Neural crest cell (in vitro differentiated cells): ENCODE measurements at places on chromosomes 7 and 10. TPM values are rescaled to one million over a fixed set of nuclear protein-coding genes. Genes with fewer than 3 reads are reported as not detected.

- H3K27ac ChIP-seq = no peak overlapping the region
- DNase-seq = no peak
- H3K4me3 ChIP-seq = no peak overlapping the region
- H3K4me1 ChIP-seq = peaks cover 15% of the 10 kb centered on the region
- H3K27me3 ChIP-seq = no peaks in the 10 kb centered on the region
These were observed 1.1 kb downstream of the GPRIN2 start for GRCh38 chr10:46555366-46555712.

DNA sequence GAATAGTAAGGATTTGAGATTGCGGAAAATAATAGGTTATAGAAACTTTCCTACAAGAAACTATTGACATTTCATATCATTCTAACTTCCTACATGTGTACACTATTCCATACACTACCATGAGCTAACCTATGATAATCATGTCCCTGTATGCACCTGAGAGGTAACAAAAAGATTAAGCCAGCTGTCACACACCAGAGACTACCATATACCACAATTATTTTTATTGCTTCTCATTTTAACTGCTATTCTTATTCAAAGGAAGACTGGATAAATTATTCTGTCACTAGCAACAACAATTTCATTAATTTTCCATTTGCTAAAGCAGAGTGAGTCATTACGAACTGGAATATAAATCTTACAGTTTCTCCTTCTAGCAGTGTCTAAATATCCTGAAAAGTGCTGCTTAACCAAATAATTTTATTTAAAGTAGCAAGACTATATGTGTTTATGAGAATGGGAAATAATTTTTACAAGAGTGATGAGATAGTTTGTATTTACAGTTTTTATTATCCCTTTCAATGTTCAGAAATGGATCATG, 235.6 kb upstream of the DKK1 start:
- H3K4me1 ChIP-seq = no peaks in the 10 kb centered on the region
- no peaks in the 10 kb centered on the region for H3K27me3 ChIP-seq
- H3K27ac ChIP-seq = no peak overlapping the region
- no peak for DNase-seq
- no peaks in the 10 kb centered on the region for H3K36me3 ChIP-seq

- H3K4me1 ChIP-seq = peaks cover 8% of the 10 kb centered on the region
- DNase-seq = no peak
- no peaks in the 10 kb centered on the region for H3K27me3 ChIP-seq
- no peaks in the 10 kb centered on the region for H3K36me3 ChIP-seq
- peak overlapping the region; percentile 3 for H3K27ac ChIP-seq
These were observed 35.7 kb downstream of the MEOX2 start for GRCh38 chr7:15650787-15651186.

- H3K27ac ChIP-seq = no peak overlapping the region
- H3K36me3 ChIP-seq = no peaks in the 10 kb centered on the region
- H3K4me3 ChIP-seq = no peak overlapping the region
- no peak for DNase-seq
These were observed 160.9 kb upstream of the CSTF2T start for GRCh38 chr10:51860257-51860656.

DNA sequence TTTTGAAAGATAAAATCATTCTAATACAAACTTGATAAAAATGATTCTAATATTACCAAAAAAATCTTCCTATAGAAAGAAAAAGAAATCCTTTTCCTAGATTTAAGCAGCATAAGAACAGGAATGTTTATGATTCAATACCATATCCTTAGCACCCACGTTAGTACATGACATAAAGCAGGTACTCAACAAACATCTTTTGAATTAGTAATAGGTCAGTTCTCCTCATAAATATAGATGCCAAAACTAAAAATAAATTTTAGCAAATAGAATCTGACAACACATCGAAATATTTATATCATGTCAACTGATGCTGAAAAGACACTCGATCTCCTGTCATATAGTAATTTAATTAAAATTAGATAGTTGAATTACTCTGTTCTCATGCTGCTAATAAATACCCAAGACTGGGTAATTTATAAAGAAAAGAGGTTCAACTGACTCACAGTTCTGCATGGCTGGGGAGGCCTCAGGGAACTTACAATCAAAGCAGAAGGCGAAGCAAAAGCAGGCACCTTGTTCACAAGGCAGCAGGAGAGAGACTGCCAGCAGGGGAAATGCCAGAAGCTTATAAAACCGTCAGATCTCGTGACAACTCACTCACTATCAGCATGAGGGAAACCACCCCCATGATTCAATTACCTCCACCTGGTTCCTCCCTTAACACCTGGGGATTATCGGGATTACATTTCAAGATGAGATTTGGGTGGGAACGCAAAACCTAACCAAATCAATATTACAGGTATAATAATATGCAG, 191.8 kb downstream of the HTR7 start:
- H3K4me3 ChIP-seq = no peak overlapping the region
- no peaks in the 10 kb centered on the region for H3K36me3 ChIP-seq
- H3K27me3 ChIP-seq = peaks cover 5% of the 10 kb centered on the region
- DNase-seq = no peak
- H3K4me1 ChIP-seq = no peaks in the 10 kb centered on the region

- H3K36me3 ChIP-seq = peaks cover 5% of the 10 kb centered on the region
- H3K27me3 ChIP-seq = no peaks in the 10 kb centered on the region
- peaks cover 18% of the 10 kb centered on the region for H3K4me1 ChIP-seq
- peak overlapping the region; percentile 8 for H3K27ac ChIP-seq
- no peak overlapping the region for H3K4me3 ChIP-seq
These were observed 75.2 kb downstream of the ZNF22 start for GRCh38 chr10:45075826-45076380.

- DNase-seq = no peak
- no peaks in the 10 kb centered on the region for H3K27me3 ChIP-seq
- peaks cover 24% of the 10 kb centered on the region for H3K4me1 ChIP-seq
- H3K36me3 ChIP-seq = peaks cover 7% of the 10 kb centered on the region
- no peak overlapping the region for H3K4me3 ChIP-seq
These were observed 38.8 kb downstream of the GSDME start for GRCh38 chr7:24718431-24718831.

RAMP3 gene
- total RNA-seq = not detected in 2 replicates

ADARB2 gene
- 1.6 and 1.8 TPM in 2 replicates for total RNA-seq

- no peak overlapping the region for H3K27ac ChIP-seq
- no peaks in the 10 kb centered on the region for H3K4me1 ChIP-seq
- H3K27me3 ChIP-seq = no peaks in the 10 kb centered on the region
- H3K36me3 ChIP-seq = no peaks in the 10 kb centered on the region
These were observed 33.9 kb upstream of the ARL4A start for GRCh38 chr7:12653518-12653917.

DNA sequence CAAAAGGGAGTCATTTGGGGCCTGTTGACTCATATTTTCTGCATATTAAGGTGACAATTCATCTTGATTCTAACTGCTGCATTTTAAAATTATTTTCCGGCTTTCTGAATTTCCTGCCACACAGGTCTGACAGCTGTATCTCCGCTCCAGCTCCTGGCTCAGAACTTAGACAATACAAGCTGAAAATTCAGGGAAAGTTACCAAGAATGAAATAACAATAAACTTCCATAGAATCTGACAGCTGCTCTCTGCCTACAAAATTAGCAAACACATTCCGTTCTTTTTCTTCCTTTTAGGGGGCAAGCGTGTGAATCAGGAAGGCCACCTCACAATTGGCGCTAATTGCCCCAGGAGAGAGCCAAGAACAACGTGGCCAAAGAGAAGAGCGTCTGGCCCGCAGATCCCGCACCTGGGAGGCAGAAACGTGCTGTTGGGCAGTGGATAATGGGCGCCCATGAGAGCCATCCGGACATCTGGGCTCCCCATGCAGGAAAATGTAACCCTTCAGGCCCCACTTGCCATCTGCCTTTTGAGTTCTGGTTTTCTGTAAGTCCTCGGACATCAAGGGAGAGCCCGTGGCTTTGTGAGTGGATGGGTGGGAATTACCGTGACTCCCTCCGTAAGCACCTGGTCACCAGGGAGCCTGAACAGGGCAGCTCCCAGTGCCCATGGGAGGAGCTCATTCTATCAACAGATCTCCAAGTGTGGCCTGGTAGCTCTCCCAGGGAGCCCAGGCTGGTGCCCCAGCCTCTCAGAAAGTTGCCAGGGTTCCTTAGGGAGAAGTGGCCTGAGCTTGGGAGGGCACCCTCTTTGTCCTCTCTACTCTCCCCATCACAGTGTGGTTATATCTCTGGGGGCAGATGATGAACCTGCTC, 5.0 kb downstream of the CLRN3 start:
- no peak for DNase-seq
- no peak overlapping the region for H3K4me3 ChIP-seq
- no peaks in the 10 kb centered on the region for H3K36me3 ChIP-seq
- peaks cover 6% of the 10 kb centered on the region for H3K4me1 ChIP-seq
- no peaks in the 10 kb centered on the region for H3K27me3 ChIP-seq
- no peak overlapping the region for H3K27ac ChIP-seq

DNA sequence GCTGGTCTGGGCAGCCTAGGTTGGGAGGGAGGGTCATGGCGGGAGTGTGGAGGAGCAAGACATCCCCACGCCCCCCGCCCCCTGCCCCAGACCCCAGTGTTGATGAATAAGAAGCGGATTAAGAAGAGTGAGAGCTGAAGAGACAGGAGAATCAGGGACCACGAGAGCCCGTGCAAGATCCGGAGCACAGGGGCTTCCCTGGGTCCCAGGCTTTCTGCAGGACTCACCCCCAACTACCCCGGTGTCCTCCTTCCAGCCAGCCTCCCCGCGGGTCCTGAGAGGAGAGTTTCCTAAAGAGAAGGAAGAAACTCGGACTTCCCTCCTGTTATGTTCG, 20.1 kb downstream of the GHRHR start:
- H3K36me3 ChIP-seq = no peaks in the 10 kb centered on the region
- DNase-seq = no peak
- peaks cover 43% of the 10 kb centered on the region for H3K4me1 ChIP-seq
- H3K4me3 ChIP-seq = no peak overlapping the region
- peak overlapping the region; percentile 28 for H3K27ac ChIP-seq

GFRA1 gene
- 72.4 and 72.8 TPM in 2 replicates for total RNA-seq

SFRP5 gene
- total RNA-seq = not detected in 2 replicates

GRCh38 chr10:127813290-127813689, 76.3 kb downstream of the FOXI2 start:
- H3K36me3 ChIP-seq = no peaks in the 10 kb centered on the region
- no peak overlapping the region for H3K27ac ChIP-seq
- H3K4me3 ChIP-seq = no peak overlapping the region
- peaks cover 7% of the 10 kb centered on the region for H3K27me3 ChIP-seq
- H3K4me1 ChIP-seq = no peaks in the 10 kb centered on the region

DNA sequence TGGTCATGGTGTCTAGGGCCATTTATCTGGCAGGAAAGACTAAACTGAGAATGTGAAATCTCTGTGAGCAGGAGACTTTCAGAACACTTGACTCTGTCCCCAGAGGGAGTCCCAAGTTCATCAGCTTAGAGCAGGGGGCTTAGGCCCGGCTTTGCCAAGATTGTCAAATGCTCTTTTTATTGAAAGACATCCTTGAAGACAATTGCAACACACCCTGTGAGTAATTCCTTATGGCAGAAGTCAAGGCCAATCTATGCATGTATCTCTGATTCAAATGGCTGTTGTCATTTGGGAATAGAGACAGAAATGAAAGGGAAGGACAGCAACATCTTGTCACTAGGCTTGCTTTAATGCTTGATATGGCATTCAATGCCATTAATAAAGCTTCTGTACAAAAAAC, 33.7 kb downstream of the BAMBI start:
- DNase-seq = no peak
- H3K36me3 ChIP-seq = no peaks in the 10 kb centered on the region
- H3K27ac ChIP-seq = no peak overlapping the region
- H3K4me3 ChIP-seq = no peak overlapping the region
- peaks cover 16% of the 10 kb centered on the region for H3K4me1 ChIP-seq

DNA sequence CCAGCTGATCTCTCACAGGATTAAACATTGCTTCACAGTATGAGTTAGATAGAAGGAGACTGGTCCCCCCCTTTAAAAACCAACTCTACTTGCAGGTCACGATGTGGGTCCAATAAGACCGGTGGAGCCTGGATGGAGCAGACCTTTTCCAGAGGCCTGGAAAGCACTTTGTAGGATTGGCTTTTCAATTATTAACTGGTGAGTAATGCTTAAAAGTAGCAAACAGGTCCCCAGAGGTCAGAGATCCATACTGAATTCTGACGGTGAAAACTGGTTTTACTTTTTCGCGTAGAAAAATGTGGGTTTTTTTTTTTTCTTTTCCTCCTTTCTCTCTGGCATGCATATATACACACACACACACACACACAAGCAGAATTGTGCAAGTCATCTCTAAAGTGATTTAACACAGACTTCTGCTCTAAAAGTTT, 74.9 kb upstream of the OGDHL start:
- DNase-seq = no peak
- no peak overlapping the region for H3K4me3 ChIP-seq
- H3K36me3 ChIP-seq = peaks cover 21% of the 10 kb centered on the region
- H3K4me1 ChIP-seq = peaks cover 45% of the 10 kb centered on the region

DNA sequence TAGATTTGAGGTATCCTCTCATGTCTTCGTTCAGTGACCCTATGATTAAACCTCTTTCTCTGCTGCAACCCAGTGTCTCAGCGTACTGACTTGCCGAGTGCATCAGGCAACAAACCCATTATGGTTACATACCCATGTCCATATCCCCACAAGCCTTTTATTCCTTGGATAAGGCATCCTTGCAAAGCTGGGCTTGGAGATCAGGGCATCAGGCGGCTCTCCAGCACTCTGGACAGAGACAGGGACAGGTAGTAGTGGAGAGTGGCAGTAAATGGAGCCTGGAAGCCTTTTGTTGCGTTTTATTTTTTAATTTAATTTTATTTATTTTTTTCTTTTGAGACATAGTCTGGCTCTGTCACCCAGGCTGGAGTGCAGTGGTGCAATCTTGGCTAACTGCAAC, 32.0 kb upstream of the NPFFR1 start:
- H3K36me3 ChIP-seq = no peaks in the 10 kb centered on the region
- no peak overlapping the region for H3K4me3 ChIP-seq
- H3K4me1 ChIP-seq = no peaks in the 10 kb centered on the region
- H3K27ac ChIP-seq = no peak overlapping the region

GRCh38 chr10:101122270-101123084, 8.6 kb upstream of the TLX1 start:
- no peak for DNase-seq
- H3K27ac ChIP-seq = no peak overlapping the region
- H3K36me3 ChIP-seq = peaks cover 2% of the 10 kb centered on the region
- H3K27me3 ChIP-seq = peaks cover 100% of the 10 kb centered on the region

DNA sequence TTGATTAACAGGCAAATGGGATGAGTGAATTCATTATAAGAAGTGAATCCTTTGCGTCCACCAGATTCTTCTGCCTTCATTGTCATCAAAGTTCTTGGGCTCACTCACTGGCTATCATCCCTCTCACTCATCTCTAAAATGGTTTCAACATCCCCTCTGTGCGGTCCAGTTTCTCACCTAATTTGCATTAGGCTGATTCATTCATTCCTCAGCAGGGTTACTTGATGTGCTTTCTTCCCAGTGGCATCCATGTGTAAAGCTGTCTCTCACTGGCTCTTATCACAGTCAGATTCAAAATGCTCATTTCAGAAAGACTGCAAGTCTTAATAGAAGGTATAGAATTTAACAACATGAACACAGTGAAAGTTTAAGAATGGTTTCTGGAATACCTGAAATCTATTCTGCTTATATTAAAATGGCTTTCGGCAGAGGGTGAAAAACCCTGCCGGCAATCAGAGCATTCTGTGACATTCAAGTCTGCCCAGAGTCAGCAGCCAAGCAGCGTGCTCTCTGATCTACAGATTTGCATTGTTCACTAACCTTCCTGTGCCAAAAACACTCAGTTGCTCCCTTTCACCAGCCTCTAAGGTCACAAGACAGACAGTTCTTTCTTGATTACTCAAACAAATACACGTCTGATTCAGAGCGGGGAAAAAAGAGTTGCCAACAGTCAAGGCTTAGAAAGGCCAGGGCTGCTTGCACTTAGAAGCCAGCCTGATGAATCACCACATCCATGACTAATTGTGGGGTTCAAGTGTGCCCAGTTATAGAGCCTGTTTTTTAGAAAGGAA, 106.7 kb downstream of the TES start:
- H3K36me3 ChIP-seq = peaks cover 4% of the 10 kb centered on the region
- peaks cover 29% of the 10 kb centered on the region for H3K4me1 ChIP-seq
- H3K4me3 ChIP-seq = peak overlapping the region; percentile 31
- H3K27me3 ChIP-seq = no peaks in the 10 kb centered on the region
- DNase-seq = peak; percentile 17
